ENCODE measurements at places on chromosomes 2 and 18.

- no peak for DNase-seq
Observed at GRCh38 chr18:1252534-1252933, 347.9 kb downstream of the ADCYAP1 start.

- no peak for DNase-seq
Observed at GRCh38 chr18:46696268-46696667, 39.2 kb upstream of the LOXHD1 start.

GRCh38 chr2:127715778-127716449, 14.6 kb downstream of the SFT2D3 start:
- no peak for DNase-seq

GRCh38 chr18:38810789-38811188, 1245.2 kb upstream of the CELF4 start:
- no peak for DNase-seq

GRCh38 chr2:138771534-138771933, 8.7 kb downstream of the NXPH2 start:
- DNase-seq = no peak

- DNase-seq = no peak
Observed at GRCh38 chr2:168700615-168701245, 101.7 kb upstream of the NOSTRIN start.

DNA sequence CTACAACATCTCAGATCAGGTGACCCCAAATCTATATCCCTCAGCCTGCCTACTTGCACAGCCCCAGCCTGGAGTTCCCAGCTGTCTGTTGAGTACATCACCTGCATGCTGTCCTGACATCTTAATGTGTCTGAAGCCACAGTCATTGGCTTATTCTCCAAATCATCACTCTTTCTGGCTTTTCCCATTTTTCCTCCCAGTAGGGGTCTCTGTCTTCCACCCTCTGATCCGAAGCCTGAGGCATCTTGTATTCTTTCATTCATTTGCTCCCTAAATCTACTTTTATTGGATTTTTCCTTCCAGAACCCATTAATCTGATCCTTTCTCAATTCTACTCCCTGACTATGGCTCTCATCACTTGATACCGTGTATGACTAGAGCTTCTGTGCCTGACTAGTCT, 332.9 kb upstream of the DCC start:
- no peak for DNase-seq

GRCh38 chr2:112220831-112221230, 34.0 kb downstream of the ZC3H8 start:
- DNase-seq = no peak

- DNase-seq = no peak
Observed at GRCh38 chr2:6421138-6421730, 444.5 kb downstream of the CMPK2 start.

- DNase-seq = no peak
Observed at GRCh38 chr2:223081789-223082188, 29.8 kb downstream of the KCNE4 start.

DNA sequence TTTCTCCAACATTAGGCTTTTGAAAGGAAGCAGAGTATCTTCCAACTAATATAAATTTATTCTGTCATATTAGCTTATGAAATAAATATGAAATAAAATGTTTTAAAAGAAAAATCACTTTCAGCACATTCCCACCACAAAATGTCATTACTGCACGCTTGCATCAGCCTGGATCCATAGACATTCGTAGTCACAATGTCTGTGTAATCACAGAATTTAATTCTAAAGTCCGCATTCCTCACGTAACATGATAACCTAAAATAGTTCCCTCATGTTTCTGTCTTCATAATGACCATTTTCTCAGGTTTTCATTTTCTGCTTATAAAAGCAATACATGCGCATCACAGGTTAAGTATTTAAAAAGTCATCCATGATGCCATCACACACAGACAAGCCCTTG, 47.1 kb downstream of the HDAC4 start:
- DNase-seq = no peak

GRCh38 chr2:148184976-148185375, 164.1 kb downstream of the MBD5 start:
- DNase-seq = no peak

- DNase-seq = no peak
Observed at GRCh38 chr2:175234153-175234552, 52.6 kb upstream of the ATP5MC3 start.

GRCh38 chr2:66171530-66171929, 263.4 kb upstream of the MEIS1 start:
- DNase-seq = no peak

DNA sequence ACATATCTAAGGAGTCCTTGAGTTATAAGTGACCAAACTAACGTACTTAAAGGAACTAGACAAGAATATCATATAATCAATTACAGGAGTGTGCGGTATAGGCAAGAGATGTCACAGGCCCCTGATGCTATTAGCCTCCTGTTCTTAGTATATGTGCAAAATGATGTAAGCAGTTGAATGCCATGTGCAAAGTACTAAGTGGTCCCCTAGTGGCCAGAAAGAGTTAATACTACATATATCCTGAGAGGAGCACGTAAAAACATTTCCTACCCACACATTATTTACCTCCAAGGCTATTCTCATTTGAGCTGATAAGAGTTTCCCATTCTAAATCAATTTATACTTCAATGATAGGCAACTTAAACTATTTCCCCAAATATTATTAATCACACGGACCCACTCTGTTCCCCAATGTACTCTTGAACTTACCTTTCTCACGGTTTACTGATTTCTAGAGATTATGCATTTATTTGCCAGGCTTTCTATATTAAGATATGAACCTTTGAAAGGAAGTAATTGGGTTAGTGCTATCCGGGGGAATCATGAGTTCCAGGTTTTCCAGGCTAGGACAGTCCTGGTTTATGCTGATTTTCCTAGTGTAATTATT, 158.0 kb upstream of the KLHL14 start:
- DNase-seq = peak; percentile 10

GRCh38 chr2:218033590-218034496, 31.0 kb upstream of the TNS1 start:
- DNase-seq = no peak

- no peak for DNase-seq
Observed at GRCh38 chr2:143803936-143804335, 674.7 kb downstream of the ARHGAP15 start.

DNA sequence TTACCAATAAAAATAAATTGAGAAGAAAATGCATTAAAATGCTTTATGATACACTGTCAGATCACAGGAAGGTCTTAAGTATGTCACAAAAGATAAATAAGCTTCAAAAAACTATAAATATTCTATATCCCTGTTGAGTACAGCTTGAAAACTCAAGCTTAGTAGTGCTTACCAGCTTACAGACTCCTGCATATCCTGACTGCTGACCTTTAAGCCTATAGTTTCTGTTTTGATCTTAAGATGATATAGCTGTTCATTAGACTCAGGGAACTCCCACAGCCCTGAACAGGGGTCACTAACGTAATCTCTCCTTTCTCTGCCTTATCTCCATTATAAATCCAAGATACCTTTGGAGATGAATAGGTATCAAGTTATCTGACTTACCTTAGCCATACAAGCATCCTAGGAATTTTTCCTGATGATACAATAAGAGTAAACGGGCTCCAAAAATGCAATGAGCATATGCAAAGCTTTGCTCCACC, 93.7 kb upstream of the RBBP8 start:
- DNase-seq = no peak

DNA sequence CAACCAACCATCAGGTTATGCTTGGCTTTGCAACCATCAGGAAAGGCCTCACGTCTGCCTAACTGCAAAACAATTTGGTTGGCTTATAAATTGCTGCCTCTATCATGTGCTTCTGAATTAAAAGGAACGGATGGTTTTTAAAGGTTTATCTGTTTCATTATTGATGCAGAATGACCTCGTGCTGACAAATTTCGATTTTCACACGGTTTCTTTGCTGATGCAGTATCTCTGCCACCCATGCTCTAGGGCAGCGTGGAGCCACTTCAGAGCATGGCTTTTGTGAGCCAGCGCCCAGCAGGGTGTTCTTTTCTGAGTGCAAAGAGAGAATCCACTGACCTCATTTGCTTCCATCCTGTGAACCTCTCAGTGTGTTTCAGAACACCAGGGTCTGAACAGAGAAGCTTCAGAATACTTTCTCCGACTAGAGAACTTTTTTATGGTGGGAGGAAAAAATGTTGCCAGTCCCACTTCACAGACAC, 143.1 kb upstream of the L3MBTL4 start:
- DNase-seq = no peak

DNA sequence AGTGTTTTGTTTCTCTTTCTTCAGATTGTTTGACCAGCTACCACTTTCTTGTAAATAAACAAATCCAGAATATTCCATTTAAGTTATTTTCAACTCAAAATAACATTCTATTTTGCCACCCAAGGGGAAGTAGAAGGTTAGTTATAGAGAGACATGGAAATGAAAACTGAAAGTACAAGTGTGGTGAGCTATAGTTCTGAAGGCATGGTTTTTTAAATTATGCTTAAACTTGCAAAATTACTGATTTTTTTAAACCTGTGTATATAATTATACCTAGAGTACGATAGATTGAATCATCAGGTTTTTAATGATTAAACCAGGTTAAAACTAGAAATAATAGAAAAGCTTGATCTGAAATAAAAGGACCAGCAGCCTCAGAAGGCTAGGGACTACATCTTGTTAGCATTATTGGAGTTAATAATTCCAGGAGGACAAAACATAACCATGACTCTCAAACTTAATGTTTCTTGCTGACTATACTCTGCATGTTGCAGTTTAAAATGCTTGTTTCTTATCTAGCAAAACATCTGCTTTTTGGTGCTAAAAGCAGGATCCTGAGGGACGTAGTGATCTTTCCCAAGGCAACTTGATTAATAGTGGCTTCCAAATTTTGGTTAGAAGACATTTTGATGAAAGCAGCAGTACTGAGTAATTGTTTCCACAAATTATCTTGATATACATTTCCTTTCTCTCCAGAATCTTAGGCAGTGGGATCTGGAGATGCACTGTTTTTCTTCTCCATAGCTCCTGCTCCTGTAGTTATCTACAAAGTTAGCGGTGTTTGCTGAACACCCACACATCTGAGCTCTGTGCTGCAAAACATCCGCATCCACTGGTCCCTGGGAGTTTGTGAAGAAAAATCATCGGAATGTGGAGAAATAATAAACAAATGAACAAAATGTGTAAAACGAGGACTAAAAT, 327.2 kb upstream of the PKDCC start:
- DNase-seq = no peak

- no peak for DNase-seq
Observed at GRCh38 chr2:30355306-30355705, 91.7 kb upstream of the LCLAT1 start.

DNA sequence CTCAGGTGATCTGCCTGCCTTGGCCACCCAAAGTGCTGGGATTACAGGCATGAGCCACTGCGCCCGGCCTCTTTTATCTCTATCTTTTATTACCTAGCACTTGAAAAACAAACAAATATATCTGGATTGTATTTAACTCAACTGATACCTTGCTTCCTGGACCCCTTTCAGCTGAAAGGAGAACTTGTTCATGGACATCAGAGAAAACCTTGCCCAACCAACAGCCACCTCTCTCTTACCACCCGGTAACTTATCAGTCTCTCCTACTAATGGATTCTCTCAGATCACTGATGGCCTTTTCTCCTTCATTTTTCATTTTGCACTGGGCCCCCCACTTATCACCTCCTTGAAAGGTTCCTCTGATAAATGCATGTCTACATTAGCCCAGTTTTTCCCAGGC, 6.7 kb downstream of the RETSAT start:
- no peak for DNase-seq

GRCh38 chr2:224038830-224039079, 331 bp downstream of the SERPINE2 start:
- no peak for DNase-seq

DNA sequence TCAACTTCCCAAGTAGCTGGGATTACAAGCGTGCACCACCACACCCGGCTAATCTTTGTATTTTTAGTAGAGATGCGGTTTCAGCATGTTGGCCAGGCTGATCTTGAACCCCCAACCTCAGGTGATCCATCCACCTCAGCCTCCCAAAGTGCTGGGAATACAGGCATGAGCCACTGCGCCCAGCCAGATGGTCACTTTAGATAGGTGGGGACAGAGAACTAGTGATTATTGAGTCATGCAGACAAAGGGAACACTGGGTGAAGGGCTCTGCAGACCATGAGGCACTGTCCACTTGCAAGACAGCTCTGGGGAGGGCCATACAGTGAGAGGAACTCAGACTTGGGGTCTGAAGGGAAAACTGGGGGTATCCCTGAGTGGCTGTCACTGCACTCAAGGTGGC, 58.4 kb upstream of the POMC start:
- no peak for DNase-seq

- DNase-seq = no peak
Observed at GRCh38 chr2:23590241-23590869, 205.4 kb downstream of the KLHL29 start.

DNA sequence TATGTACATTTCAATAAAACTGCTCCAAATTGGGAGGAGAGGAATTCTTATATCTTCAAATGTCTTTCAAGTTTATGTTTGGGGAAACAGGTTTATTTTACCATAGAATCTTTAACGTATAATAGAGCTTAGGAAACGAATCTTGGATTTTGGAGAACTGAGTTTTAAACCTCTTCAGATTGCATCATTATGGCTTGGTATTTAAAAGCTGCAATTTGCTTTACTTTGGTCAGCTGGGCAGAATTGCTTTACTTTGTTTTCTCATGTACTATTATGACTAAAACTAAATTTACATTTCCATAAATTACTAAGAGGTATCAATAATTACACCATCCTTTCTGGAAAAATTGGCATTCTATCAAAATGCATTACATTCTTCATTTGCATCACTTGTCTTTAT, 54.6 kb downstream of the BAZ2B start:
- DNase-seq = no peak

GRCh38 chr2:207054521-207054920, 111.2 kb downstream of the KLF7 start:
- DNase-seq = no peak

DNA sequence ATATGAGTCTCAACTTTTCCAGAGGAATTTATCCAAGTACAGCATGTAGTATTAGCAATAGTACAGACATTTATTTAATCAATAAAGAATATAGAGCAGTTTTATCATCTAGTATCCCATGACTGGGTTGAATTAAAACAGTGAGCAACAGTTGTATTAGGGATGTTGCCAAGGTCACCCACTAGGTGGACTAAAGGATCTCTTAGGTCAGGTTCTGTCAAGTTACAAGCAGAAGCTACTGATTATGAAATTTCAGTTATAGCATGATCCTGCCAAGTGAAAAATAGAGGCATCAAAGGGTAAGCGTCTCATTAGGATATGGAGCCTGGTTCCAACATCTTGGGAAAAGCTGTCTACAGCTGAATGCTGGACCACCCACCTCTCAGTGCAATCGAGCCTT, 52.1 kb upstream of the LAPTM4A start:
- DNase-seq = no peak

- no peak for DNase-seq
Observed at GRCh38 chr2:23494286-23494685, 109.3 kb downstream of the KLHL29 start.

DNA sequence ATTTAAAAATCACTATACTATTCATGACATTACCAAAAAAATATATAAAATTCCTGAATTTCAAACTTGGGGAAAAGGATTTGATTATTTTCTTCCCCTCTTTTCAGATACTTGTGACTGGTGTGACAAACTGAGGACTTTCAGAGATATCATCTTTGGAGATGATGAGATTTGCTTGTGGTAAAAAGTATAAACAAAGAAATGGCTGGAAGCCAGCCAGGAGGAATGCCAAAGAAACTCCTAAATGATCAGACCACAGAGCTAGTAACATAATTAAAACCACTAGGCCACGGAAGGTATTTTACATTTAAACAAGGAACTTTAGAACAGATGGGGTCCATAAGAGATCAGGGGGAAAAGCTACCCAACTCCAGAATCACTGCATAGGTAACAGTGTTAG, 58.7 kb downstream of the PIGN start:
- peak; percentile 11 for DNase-seq

All from AG04450 (cell line).